Stimulated activated CD8-positive, alpha-beta memory T cell treated with anti-CD3 and anti-CD28 coated beads, Interleukin-15, amount 100 ng/mL, for 24 hours (primary cell): ENCODE measurements at places on chromosomes 7 and 10.

- no peak for DNase-seq
Observed at GRCh38 chr10:77228559-77228958, 409.0 kb downstream of the KCNMA1 start.

DNA sequence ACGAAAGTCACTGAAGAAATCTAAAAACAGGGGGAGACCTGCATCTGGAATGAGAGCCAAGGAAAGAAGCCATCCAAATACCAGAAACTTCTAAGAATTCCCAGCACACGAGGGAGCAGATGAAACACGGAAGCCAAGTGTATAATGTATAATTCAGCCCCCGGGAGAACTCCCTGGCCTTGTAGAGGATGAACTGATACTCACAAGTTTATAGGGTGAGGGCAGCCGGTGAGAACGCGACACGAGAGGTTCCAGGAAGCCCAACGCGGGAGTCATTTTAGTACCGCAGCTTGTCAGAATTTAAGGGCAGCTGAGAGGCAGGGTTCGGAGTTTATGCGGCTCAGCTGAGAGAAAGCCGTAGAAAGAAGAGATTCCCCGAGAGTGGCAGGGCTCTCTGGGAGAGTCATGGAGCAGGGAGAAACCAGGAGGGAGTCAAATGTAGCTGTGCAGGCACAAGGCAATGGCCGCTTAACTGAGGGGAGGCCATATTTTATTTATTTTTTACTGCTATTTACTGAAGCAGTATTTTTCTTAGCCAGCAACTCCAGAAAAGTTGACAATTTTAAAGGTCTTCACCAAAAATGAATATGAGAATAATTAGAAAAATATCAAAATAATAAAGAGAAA lies 164.0 kb downstream of the NPSR1 start:
- no peak for DNase-seq

GRCh38 chr7:76328389-76328788 lies 25.9 kb downstream of the HSPB1 start:
- DNase-seq, result no peak

DNA sequence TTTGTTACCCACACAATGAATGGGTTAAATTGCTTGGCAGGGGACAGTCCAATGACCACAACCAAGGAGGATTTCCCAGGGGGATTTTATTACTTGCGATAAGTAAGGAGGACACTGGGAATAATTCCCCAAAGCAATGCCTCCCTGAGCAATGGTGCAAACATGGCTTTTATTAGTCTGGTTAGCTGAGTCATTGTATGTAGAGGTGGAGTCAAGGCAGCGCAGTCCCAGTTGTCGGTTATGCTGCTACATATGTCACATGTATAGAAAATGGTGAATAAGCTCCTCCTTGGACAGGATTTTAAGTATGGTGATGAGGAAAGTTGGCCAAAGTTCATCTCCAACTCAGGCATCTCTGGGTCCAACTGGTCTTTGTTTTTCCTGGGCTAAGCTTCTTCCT lies 3.9 kb upstream of the TRIM4 start:
- DNase-seq, result no peak

- DNase-seq, result no peak
Observed at GRCh38 chr7:137295739-137296324, 47.7 kb downstream of the PTN start.

GRCh38 chr7:17690030-17690429 lies 250.3 kb downstream of the SNX13 start:
- DNase-seq, result no peak

GRCh38 chr10:78529262-78529661 lies 495.6 kb downstream of the RPS24 start:
- DNase-seq, result no peak

DNA sequence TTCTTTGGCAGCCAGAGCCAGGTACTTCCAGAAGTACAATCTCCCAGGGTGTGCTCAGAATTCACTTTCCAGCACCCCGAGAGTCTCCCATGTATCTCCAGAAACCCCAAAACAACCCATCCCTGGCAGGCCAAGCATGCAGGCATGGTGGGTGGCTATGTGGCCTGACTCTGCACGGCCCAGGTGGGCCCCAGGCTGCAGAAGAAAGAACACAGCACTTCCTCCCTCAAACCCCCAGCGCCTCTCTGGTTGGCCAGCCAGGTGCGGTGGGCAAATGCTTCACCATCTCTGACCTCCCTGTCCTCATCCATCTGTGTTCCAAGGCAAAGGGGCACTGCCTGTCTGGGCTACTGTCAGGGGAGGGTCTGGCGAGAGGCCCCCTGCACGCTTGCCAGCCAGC lies 100.3 kb downstream of the MKI67 start:
- no peak for DNase-seq

DNA sequence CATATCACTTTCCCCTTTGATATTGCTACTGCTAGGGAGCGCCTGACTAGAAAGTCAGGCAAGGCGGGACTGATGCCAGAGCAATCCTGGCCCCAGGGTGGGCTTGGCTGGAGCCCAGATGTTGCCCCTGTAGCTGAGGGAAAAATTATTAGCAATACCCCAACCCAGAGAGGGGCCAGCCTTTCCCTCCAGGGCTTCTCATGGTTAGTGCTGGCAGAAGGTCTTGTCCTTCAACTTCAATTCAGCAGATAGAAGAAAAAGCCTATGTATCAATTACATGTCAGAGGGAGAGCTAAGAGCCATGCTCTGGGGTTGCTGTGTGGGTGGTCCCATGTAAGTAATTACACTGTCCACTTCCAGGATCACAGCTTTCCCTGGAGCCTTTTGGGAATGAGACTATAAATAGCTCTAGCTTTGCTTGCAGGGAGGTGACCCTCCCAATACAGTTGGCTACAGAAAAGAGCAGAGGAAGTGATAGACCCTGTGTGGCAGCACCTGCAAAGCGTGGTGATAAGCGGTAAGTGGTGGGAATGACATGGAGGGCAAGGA lies 579.1 kb downstream of the CCSER2 start:
- no peak for DNase-seq
